ENCODE measurements at places on chromosomes 3 and 15.

GRCh38 chr3:2156244-2156847 is 57.7 kb downstream of the CNTN4 start:
- DNase-seq = no peak

- peak; percentile 63 for DNase-seq
Observed at GRCh38 chr3:186414735-186415419, 52.8 kb upstream of the DGKG start.

DNA sequence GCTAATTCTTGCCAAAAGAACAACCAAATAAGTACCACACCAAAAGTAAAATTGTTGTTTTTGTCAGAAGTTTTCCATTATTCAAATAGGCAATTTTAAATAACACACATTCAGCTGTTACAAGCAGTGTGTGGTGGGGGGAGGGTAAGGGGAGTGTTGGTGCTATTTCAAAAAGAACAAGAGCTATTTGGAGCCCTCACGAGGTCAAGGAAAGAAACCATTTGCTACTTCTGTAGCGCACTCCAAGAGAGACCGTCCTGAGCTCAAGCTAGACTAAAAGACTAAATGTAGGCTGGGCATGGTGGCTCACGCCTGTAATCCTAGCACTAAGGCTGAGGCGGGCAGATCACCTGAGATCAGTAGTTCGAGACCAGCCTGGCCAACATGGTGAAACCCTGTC is 21.2 kb upstream of the IGF2BP2 start:
- DNase-seq = no peak

- DNase-seq = no peak
Observed at GRCh38 chr15:66763186-66764071, 61.4 kb downstream of the SMAD6 start.

DNA sequence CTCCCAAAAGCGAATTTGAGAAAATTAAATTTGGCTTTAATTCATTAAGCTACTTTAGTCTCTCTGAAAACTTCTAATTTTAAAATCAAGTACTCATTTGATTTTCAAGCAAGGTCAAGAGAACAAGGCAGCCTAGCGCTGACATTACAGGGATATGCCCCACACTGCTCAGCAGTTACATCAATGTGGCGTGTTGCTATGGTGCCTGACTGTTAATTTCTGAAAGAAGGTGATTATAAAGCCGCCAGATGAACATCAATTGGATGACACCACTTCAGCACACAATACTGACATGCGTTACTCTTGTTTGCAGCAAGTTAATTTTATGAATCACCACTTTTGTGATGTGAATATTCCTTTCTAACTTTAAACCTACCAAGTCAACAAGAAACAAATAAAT is 284.4 kb downstream of the FOXP1 start:
- no peak for DNase-seq

- DNase-seq = no peak
Observed at GRCh38 chr3:184343200-184343876, 5.9 kb downstream of the FAM131A start.

- no peak for DNase-seq
Observed at GRCh38 chr3:101638261-101638745, 38.6 kb downstream of the ZBTB11 start.

GRCh38 chr3:113698956-113699355 is 2.5 kb upstream of the USF3 start:
- DNase-seq = no peak

GRCh38 chr15:31308185-31308639 is 18.4 kb upstream of the KLF13 start:
- no peak for DNase-seq

- no peak for DNase-seq
Observed at GRCh38 chr15:32956711-32957110, 237.8 kb downstream of the FMN1 start.

All from brain microvascular endothelial cell (primary cell).